ENCODE measurements at places on chromosomes 3 and 15.
A peak's percentile ranks its signal among the peaks of the same experiment; 100 is the strongest.

DNA sequence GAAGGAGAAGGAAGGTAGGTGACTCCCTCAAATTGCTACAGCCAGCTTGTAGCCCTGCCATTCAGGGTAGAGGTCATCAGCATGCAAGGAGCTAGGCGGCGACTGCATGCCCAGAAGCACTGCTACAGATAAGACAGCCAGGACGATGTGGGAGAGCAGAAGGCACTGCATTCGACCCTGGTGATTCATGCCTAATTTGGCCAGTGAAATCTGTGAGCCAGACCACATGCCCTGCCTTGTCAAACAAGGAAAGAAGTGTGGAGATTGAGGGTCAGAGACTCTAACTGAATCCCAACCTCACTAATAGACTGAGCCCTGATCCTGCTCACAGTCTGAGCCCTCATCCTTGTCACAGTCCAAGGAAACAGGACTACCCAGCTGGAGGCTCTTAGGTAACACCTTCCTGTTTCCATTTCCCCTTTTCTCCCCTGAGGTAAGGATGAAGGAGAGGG, 86.6 kb downstream of the LINGO1 start:
- DNase-seq: no peak

GRCh38 chr3:308597-309321, 112.2 kb downstream of the CHL1 start:
- DNase-seq: no peak

- DNase-seq: no peak
These were observed 56.6 kb downstream of the MGLL start for GRCh38 chr3:127765735-127766134.

DNA sequence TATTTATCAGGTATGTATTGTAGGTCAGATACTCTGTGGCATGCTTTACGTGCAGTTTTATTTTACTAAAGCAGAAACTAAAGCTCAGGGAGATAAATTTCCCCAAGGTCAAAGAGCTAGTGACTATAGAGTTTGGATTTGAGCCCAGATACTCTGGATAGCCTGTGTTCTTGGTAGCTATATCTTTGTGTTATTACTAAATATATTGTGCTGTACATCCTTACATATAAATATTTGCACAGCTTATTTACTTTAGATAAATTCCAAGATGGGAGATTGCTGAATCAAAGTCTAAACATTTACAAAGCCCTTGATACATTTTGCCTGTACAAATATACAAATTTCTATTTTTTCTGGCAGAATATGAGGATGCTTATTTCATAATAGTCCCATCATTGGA, 660.9 kb upstream of the NAALADL2 start:
- no peak for DNase-seq

- DNase-seq: no peak
These were observed 109.1 kb downstream of the LPP start for GRCh38 chr3:188262913-188263683.

DNA sequence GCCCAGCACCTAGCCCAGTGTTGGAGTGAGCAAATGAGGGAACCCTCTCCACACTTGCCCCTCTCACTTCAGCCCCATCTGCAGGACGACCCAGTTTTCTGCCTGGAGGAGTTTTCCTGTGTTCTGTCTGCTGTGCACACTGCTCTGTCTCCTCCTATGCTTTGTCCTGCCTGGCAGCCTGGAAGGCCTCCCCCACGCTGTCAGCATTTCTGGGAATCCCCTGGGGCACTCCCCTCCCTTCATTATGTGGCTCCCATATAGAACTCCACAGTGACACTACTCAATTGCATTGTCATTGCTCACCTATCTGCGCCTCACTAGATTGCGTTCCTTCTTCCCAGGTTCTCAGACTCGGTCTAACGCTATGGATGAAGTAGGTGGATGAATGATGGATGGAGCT, 13.9 kb downstream of the CLSTN2 start:
- DNase-seq: peak; percentile 72

- DNase-seq: no peak
These were observed 45.1 kb downstream of the TNIK start for GRCh38 chr3:171415070-171415469.

DNA sequence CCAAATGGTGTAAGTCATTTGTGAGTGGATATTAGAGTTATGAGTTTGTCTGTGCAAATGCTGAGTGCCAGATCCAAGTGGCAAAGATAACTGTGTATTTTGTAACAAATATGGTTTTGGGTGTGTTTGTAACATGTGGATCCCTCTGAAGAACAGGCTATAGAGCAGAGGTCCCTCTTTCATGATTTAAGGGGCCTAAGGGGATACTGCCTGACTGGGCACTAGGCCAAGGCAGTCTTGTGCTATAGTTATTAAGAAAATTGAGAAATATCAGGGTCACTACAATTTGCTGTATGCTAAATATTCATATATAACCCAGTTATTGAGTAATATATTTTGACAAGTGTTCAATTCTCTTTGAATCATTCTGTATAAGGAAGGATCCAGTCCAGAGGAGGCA, 555.6 kb upstream of the RGMA start:
- DNase-seq: no peak

DNA sequence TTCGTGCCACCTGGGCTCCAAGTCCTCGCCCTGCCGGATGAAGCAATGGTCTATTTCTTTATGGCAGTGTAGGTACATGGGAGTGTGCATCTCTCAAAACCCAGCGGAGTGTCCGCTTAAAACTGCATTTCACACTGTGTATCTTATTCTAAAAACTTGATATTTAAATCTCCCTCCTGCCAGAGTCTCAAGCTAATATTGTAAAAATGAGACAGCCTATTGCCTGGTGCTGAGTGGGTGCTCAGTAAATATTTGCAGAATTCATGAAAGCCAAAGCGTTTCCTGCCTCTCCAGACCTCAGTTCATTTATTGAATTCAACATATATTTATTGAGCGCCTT, 330 bp upstream of the TBC1D2B start:
- no peak for DNase-seq

- no peak for DNase-seq
These were observed 96.6 kb downstream of the EFL1 start for GRCh38 chr15:82165948-82166376.

GRCh38 chr15:56992725-56993124, 74.3 kb downstream of the TCF12 start:
- DNase-seq: no peak

DNA sequence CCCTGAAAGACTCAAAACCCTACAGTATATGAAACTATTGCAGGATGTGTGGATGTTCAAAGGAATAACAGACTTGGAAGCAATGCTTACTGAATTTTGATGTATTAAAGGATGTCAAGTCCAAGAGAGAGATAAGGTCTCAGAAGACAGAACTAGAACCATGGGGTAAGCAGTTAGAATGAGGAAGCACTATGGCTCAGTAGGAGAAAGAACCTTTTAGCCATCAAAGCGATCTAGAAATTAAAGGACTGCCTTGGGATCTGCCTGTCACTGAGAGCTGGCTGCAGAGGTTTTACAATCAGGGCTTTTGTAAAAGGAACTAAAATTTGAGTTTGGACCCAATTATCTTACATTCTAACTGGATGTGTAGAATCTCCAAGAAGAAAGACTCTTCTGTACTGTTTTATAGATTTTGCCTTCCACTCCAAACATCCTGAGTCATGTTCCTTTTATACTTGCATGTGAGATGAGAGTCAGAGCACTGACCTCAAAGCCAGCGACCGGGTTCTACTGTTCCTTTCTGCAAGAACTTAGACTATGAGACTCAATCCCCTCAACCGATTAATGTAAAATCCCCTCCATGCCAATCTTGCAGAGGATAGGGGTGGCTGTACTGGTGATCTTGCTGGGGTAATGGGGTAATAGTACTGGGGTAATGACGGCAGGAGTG, 412.3 kb upstream of the TPRG1 start:
- DNase-seq: no peak

DNA sequence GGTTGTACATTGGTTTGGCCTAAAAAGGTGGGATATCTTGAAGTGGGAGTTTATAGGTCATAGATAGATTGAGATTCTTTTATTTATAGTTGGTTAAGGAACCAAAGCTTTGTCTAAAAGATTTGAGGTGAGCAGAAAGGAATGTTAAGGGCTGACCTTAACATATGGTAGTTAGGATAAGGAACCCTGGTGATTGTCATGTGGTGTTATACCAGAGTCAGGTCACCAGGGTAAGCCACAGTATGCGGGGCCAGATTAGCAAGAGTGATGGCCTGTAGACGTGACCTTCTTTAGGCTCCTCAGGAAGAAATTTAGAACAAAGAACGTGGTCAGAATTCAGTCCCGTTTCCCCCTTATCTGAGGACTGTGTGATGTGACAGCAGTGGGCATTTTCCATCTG, 249.2 kb downstream of the GABRG3 start:
- DNase-seq: no peak

DNA sequence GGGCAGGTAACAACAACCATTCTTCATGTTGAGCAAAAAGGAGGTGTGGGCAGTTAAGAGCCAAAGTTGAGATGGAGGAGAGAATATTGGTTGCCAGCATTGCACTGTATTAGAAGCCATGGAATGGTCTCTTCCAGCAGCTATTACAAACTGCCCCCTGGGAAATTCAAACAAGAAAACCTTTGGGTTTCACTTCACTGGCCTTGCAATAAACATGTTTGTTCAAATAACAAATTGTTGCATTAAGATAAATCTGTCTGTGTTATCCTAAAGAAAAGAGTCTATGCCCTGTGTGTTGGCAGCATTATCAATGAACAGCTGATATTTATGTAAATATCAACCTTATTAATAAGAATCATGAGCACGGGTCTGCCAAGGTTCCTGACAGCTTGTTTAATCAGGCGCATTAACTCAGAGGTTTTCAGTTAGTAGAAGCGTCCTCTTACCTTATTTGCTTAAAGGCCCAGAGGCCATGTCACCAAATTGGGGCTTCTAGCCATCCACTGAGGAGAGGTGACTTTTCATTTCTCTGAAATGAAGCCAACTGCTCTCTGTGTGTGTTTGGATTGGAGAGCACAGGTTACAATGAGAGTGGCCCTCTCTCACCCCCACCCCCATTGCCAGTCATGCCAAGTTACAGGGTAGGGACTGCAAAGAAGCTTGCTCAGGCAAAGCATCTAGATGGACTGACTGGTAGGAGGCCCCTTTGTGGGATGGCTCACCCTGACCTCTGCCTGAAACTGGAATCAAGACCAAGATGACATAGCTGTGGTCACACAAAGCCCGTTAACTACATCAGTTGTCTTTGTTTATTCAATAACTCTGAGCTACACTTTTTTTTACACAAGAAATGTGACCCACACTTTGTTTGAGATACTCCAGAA, 10.5 kb downstream of the FILIP1L start:
- no peak for DNase-seq

GRCh38 chr3:120280566-120280965, 4.5 kb downstream of the GPR156 start:
- no peak for DNase-seq

- no peak for DNase-seq
These were observed at the start of gene CORO2B for GRCh38 chr15:68578980-68579935. TSS of gene CORO2B (plus strand) at chr15:68578993. CDS start at chr15:68579263, 270 bp downstream.

GRCh38 chr3:35968043-35968622, 328.8 kb downstream of the ARPP21 start:
- no peak for DNase-seq

- no peak for DNase-seq
These were observed 730 bp downstream of the HIGD1A start for GRCh38 chr3:42803414-42804105.

GRCh38 chr3:2477620-2478019, 379.0 kb downstream of the CNTN4 start:
- DNase-seq: no peak

- no peak for DNase-seq
These were observed 14.9 kb downstream of the SIAH2 start for GRCh38 chr3:150747886-150748683.

DNA sequence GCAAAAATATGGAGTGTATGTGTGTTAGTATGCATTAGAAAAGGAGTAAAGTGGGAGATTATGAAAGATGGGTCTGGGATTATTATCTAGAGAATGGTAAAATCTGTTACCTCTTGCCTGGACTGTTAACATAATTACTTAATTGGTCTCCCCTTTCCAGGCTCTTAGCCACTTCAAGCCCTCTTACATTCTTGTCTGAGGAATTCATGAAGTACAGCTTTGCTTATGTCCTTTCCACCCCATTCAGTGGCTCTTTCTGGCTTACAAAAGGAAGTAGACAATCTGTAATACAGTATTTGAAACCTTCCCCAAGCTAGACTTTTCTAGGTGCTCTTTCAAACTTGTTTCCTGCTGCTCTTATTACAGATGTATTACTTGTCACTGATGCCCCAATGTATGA, 129.8 kb downstream of the MBNL1 start:
- DNase-seq: no peak

GRCh38 chr3:22113453-22113852, 362.4 kb upstream of the ZNF385D start:
- DNase-seq: no peak

DNA sequence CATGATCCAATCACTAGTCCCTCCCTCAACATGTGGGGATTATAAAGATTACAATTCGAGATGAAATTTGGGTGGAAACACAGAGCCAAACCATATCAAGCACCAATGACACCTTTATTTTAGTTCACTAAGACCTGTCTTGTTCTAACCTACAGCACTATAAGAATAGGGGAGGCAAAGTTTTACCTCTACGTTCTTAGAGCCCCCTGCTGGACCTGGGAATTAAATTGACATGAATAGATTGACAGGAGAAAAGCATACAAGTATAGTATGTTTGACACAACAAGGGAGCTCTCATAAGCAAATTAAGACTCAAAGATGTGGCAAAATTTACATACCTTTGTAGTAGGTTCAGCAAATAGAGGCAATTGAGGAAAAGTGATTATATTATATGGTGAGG, 974.4 kb upstream of the ALCAM start:
- DNase-seq: no peak

- no peak for DNase-seq
These were observed 36.0 kb downstream of the RAB27A start for GRCh38 chr15:55253580-55253979.

- DNase-seq: no peak
These were observed 53.7 kb upstream of the KY start for GRCh38 chr3:134704556-134704955.

DNA sequence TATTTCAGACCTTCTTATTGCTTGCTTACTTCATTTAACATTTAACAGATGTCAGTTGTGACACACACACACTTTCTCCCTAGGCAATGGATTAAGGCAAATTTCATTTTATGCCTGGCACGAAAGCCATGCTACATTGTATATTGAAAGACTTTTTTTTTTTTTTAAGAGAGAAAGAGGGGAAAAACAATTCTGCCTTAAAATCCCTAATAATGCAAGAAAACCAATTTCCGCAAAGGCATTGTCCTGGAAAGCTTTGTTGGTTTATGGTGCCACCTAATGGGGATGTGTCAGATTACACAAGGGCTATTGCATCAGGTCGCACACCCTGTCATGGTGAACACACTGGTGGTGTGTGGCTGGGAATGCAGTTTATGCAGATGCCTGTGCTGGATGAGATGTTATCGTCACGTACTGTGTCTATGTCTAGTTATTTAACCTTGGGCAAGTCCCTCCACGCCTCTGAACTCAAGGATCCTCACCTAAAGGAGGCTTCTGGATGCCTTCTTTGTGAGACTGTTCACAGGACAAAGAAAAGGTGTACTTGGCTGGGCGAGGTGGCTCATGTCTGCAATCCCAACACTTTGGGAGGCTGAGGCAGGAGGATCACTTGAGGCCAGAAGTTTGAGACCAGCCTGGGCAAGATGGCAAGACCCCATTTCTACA, 37.3 kb upstream of the RFTN1 start:
- DNase-seq: peak; percentile 87

- no peak for DNase-seq
These were observed 17.1 kb downstream of the KLF15 start for GRCh38 chr3:126340081-126340511.
